ENCODE measurements at places on chromosomes 16 and 17.

GRCh38 chr16:1300664-1301476 lies 8.6 kb upstream of the UBE2I start:
- DNase-seq = no peak

DNA sequence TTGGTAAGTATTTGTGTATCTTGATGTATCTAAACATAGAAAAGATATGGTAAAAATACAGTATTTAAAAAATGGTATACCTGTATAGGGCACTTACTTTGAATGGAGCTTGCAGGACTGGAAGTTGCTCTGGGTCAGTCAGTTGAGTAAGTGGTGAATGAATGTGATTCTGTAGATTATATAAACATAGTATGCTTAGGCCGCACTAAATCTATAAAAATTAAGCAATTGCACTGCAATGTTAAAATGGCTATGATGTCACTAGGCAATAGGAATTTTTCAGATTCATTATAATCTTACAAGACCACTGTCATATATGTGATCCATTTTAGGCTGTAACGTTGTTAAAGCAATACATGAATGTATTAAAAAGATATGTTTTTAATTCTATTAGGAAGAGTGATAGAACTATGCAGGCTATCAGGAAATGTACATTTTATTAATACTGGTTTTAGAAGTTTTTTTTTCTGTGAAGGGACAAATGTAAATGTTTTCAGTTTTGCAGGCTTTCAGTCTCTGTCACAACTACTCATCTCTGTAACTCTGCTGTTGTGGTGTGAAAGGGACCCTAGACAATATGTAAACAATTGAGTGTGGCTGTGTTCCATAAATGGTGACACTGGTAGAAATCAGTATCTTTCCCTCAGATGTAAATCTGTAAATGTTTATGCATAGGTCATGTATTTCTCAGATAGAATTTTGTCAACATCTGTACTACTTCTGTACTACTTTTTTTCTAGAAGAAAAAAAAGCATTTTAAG lies 10.5 kb downstream of the CBFB start:
- no peak for DNase-seq

- DNase-seq = no peak
Observed at GRCh38 chr17:7888184-7888920, at the start of gene CHD3. TSS of gene CHD3 (plus strand) at chr17:7888789. CDS start at chr17:7889001, 212 bp downstream.

DNA sequence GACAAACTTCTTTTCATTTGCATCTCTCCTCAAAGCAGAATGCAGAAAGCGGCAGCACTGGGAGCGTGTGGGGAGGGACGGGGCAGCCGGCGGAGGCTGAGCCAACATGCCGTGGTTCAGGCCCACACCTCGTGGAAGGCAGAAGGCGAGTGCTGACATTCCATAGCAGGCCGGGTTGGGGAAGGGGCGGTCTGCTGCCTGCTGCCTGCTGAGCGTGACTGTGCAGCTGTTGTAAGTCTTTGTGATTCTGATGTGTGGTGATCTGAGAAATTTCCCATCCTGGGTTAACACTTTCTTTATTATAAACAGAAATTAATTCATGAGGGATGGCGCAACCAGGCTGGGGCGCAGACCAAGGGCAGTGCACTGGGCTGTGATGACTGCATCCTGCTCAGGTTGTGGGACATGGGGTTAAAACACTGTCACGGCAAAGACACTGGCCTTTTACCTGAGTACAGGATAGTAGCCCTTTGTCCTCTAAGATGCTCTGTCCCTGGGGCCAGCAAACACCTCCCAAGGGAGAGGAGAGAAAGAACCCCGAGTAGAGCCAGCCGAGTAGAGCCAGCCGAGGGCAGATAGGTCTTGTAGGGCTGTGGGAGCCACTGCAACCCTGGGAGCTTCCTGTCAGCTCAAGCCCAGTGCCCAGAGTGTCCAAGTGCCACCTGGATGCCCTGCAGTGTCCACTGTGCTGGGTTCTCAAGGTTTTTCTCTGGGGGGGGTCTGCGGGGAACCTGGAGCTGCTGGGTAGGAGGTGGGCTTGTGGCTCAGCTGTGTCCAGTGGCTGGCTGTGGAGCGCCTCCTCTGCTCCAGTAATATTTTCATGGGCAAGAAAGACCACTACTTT lies 8.8 kb upstream of the DNASE1 start:
- no peak for DNase-seq

DNA sequence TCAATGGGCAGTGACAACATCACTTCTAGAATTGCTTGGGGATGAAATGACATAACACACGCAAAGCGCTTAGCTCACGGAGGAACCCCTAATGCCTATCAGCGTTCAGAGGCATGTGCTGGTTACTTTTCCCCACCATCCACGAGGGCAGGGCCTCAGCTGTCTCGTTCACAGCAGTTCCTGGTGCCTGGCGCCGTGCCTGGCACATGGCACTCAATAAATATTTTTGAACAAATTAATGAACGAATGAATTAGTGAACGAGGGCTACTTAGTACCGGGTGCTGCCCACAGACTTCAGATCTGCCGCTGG lies 14.1 kb upstream of the CIBAR2 start:
- DNase-seq = no peak

GRCh38 chr16:86566601-86566965 lies at the start of gene FOXC2:
TSS of gene FOXC2 (plus strand) at chr16:86566829. CDS start at chr16:86567336, 507 bp downstream.
- peak; percentile 77 for DNase-seq

- no peak for DNase-seq
Observed at GRCh38 chr17:39702901-39703893, 3.3 kb downstream of the ERBB2 start.

DNA sequence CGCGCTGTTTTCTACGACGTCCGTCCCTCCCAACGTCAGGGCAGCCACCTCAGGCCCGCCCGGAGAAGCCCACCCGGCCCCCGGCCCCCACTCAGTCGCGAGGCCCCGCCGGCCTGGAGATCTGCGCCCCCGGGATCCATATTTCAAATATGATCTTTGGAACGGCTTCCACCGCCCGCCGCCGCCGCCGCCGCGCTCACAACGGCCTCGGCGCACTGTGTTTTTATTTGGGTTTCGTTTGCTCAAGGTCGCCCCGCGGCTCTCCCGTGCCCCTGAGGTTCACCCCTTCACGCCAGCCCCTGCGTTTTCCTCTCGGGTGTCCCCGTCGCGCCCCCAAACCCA lies 4.2 kb upstream of the CBX4 start:
- no peak for DNase-seq

Measured in kidney epithelial cell (primary cell).